OCI-M1 (cell line): ENCODE measurements at places on chromosomes 16 and 17.

DNA sequence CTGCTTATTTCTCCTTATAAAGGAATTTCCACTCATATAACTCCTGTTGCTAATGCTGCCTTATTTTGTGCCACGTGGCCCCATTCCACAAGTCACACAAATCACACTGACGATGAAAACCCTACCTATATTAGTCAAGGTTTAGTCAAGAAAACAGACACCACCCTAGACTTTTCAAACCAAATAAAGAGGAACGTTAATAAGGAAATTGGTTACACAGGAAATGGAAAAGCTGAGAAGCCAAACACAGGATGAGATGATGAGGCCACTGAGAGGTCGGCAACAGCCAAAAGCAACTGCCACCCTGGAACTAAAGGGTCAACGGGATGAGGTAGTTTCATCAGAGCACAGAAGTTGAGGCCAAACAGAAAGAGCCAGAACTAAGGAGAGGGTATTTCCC lies 47.3 kb upstream of the ALOX12 start:
- DNase-seq: no peak

GRCh38 chr17:48160177-48161081 lies 52.9 kb downstream of the SNX11 start:
- no peak for DNase-seq

DNA sequence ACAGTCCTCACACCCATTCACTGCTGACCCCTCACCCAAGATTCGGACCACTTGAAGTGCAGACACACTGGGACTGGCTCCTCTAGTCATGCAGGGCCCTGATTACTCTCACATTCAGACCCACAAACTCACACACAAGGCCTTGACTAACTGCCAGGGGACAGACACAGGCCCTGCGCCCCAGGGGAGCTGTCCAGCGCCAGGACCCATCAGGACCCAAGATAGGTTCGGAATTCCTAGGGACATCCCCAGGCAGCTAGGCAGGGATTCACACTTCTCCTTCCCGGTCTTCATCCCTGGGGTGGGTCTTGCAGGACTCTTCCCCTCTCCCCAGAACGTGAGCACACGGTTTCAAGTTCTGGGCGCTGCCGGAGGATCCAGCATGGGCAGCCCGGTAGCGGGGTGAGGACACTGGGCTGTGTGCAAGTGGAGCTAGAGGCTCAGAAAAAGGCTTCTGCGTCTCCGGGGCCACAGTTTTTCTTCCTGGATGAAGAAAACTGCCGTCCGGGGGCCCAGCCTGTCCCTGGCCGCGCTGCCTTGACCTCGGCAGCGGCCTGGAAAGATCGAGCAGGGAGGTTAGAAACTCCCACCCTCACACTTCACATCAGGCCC lies 1.6 kb downstream of the SEZ6 start:
- DNase-seq: no peak

- no peak for DNase-seq
Measured at GRCh38 chr17:58387834-58388233, 29.5 kb downstream of the RNF43 start.

DNA sequence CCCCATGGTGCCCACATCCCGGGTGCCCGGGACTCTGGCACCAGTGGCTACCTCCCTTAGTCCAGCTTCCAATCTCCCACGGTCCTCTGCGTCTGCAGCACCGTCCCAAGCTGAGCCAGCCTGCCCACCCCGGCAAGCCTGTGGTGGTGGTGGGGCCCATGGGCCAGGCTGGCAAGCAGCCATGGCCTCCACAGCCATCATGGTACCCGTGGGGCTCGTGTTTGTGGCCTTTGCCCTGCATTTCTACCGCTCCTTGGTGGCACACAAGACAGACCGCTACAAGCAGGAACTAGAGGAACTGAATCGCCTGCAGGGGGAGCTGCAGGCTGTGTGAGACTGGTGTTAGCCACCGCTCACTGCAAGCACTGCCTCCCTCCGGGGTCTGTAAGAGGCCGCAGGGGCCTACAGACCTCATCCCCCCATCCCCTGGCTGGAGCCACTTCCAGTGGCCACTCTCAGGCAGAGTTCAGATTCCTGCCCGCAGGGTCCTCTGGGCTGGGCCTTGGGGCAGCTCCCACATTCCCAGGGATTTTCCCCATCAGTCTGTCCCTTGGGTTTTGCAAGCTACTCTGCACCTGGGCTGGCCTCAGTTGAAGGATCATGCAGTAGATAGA lies 3.9 kb upstream of the SETD1A start:
- peak; percentile 94 for DNase-seq
